ENCODE measurements at places on chromosomes 7 and 10.
A peak's percentile ranks its signal among the peaks of the same experiment; 100 is the strongest.

DNA sequence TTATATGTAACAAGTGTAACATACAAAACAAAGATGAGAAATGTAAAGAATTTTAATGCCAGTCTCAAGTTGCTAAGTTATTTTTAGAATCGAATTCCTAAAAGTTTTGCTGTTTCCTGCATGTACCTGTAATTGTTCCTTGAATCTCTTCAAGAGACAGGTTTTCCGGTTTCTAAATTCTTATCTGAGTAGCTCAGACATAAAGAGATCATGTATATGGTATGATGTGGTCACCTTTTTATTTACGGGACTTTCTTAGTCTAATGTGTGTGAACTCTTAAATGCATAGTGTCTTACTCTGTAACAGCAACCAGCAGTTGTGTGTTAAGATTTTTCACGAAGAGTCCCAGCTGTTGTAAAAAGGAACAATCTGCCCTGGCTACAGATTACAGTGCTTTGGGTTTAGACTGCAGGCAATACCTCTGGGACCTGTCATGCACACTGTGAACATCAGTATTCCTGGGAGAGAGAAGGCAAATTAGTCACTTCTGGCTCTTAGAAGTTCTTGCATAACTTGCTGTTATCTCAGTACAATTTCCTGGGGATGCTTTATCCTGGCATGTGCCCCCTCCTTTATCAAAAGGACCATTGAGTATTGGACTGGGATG lies 263.4 kb downstream of the BICC1 start:
- DNase-seq: no peak

- DNase-seq: no peak
Observed at GRCh38 chr7:157775021-157775559, 438.3 kb downstream of the DNAJB6 start.

DNA sequence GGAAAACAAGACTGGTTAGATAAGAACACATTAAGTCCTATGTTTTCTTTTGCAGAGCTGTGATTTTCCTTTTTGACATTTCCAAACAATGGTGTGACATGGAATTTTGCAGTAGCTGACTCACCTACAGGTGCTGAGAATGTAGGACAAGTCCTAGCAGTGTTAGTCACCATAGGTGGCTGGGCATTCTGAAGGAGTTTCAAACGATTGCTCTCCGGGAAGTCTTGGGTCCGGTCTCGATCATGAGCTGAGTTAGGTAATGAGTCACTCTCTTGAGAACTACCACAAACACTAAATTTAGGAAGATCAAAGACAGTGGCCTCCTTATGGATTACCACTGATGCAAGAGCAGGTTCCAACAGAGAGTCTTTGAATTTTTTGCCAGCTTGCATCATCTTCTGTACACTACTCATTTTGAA lies 3.6 kb downstream of the FIGNL1 start:
- DNase-seq: no peak

DNA sequence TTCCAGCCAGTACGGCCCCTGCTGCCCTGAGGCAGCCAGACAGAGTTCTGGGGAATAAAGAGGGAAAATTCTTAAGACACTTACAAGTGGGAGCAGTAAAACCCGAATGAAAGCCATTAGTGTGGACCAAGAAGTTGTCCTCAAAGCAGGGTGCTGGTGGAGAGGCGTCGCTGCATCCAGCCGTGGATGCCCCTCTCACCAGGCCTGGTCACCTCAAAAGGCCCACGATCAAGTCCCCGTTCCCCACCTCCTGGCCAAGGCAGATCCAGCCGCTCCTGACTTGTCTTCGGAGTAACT lies 656 bp downstream of the VSTM4 start:
- no peak for DNase-seq

GRCh38 chr7:45078125-45078681 lies 10.6 kb downstream of the NACAD start:
- DNase-seq: no peak

DNA sequence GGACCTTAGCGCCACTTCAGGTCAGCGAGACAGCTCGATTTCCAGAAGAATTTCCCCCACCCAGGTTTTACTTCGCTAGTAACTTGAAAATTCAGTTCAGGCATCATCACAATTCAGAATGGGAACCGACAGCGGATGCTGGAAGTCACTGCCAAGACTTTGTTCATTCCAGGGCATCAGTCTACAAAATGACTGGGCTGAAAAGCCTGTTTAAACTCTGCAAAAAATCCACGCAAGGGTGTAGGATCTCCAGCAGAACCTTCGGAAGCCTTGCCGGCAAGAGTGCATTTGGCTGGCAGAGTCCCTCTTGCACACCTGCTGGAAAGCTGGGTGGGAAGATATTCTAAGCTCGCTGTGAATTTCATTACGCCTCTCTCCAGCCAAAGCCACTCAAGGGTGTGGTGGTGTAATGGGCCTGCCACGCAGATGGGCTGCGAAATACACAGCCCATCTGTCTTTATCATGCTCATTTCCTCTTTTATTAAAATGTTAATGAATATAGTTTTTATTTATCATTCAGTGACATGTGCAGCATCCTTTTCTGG lies 672.0 kb upstream of the FOXK1 start:
- no peak for DNase-seq

- DNase-seq: peak; percentile 60
Observed at GRCh38 chr7:77247206-77247850, 47.7 kb upstream of the FGL2 start.

DNA sequence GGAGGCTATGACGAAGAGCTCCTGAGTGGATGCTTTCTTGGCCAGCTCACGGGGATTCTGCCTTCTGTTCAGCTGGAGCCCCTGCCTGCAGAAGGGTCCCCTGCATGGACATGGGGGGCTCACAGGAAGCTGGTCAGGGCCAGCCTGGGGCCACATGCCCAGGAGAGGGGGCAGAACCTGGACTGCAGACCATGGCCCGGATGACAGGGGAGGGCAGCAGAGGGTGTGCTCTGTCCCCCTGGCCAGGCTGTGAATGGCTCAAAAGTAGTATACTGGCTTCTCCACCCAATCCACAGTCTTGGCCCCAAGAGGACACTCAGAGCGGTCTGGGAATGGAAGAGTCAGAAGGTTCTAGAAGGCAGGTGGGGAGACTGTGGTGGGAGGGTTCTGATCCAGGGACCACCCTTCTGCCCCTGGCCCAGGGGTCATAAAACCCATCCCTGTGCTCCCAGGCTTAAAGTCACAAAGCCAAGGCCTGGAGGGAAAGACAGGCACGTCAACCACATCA lies 40.3 kb downstream of the PPIF start:
- DNase-seq: no peak

- DNase-seq: no peak
Observed at GRCh38 chr7:99244939-99245338, 27.7 kb upstream of the MYH16 start.

- DNase-seq: no peak
Observed at GRCh38 chr10:76025124-76025477, 593.7 kb downstream of the LRMDA start.

GRCh38 chr10:94104316-94105000 lies 110.7 kb downstream of the PLCE1 start:
- DNase-seq: no peak

- no peak for DNase-seq
Observed at GRCh38 chr10:97230146-97230545, 44.4 kb upstream of the SLIT1 start.

- DNase-seq: no peak
Observed at GRCh38 chr10:21926949-21927348, 76.6 kb downstream of the DNAJC1 start.

DNA sequence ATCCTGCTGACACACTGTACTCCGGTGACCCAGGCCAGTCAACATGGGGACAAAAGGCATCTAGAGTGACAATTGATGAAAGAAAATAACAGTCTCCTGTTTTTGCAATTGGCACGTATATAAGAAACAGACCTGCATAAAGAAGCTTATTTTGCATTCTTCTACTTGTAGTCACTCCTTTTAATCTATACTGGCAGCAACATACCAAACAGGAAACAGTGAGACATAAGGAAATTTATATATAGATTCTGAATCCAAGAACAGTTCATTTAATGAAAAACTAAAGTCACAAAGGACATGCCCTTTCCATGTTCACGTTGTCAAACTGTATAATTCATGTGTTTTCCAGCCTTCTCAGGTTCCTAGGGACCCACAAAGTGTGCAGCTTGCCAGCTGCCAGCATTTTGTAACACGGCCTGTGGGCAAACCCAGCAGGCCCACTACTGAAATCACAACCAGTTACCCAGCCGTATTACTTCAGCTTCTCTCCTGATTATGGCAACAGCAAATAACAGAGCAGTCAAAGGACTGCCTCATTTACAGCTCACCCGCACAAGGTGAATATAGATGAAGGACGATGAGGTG lies 72.3 kb downstream of the AMPH start:
- DNase-seq: peak; percentile 10

- DNase-seq: peak; percentile 2
Observed at GRCh38 chr10:63752318-63752717, 231.1 kb downstream of the REEP3 start.

DNA sequence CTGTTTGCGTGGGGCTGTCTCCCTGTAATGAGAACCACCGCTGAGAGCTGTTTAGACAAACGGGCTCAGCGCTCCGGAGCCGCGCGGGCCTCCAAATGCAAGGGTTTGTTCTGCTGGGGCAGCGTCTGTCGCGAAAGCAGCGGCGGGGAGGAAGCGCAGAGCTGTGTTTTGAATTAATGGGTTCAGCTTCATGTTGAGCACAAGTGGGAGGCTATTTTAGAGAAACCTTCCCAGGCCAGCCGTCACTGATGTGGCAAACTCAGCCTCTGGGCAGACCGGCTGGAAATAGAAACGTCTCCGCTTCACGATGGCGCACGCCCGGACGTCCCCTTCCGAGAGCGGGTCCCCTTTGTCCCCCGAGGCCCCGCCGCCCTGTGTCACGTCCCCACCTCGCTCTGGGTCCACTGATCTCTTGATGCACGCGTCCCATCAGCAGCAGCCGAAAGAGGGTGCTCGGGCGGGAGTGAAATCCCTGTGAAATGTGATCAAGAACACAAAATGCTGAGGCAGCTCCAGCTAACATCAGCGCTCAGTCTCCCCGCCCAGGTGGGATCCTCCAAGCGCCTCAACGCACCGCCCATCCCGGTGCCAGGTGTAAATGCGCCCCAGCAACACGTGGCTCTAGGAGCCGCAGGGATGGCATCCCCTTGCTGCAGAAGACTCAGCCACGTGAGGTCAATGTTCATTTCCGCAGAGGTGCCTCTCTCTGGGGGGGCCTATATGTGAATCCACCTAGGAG lies 44.9 kb downstream of the BAMBI start:
- no peak for DNase-seq

- no peak for DNase-seq
Observed at GRCh38 chr7:157990226-157990880, 597.3 kb downstream of the PTPRN2 start.

- DNase-seq: no peak
Observed at GRCh38 chr10:927131-927530, 4.4 kb downstream of the LARP4B start.

DNA sequence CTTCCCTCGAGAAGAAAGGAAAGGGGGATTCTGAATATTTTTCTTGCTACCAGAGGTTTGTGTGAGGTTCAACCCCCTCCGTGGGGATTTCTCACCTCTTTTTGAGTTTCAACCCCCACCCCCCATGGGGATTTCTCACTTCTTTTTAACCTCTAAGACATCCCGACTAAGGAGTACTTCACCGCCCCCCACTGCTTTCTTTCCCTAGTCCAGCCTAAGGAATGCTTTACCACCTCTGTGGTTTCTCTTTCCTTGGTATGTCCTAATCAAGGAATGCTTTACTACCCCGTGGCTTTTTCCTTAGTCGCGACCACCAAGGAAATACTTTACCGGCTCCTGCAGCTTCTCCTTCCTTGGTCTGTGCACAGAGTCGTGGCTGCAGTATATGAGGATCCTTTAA lies 149.4 kb downstream of the LYZL1 start:
- DNase-seq: no peak

All from NCI-H2171 (cell line).